ENCODE measurements at places on chromosomes 5 and 9.

- DNase-seq, result no peak
Measured at GRCh38 chr9:94937214-94937903, 210.9 kb downstream of the AOPEP start.

- no peak for DNase-seq
Measured at GRCh38 chr9:133814586-133815208, 76.5 kb upstream of the SARDH start.

- DNase-seq, result no peak
Measured at GRCh38 chr5:163496286-163496685, 9.1 kb upstream of the MAT2B start.

GRCh38 chr5:140328036-140328764, 18.2 kb downstream of the HBEGF start:
- DNase-seq, result no peak

GRCh38 chr5:150746-151145, 40.5 kb upstream of the LRRC14B start:
- DNase-seq, result no peak

GRCh38 chr9:113803811-113804589, 72.1 kb upstream of the ZNF618 start:
- no peak for DNase-seq

DNA sequence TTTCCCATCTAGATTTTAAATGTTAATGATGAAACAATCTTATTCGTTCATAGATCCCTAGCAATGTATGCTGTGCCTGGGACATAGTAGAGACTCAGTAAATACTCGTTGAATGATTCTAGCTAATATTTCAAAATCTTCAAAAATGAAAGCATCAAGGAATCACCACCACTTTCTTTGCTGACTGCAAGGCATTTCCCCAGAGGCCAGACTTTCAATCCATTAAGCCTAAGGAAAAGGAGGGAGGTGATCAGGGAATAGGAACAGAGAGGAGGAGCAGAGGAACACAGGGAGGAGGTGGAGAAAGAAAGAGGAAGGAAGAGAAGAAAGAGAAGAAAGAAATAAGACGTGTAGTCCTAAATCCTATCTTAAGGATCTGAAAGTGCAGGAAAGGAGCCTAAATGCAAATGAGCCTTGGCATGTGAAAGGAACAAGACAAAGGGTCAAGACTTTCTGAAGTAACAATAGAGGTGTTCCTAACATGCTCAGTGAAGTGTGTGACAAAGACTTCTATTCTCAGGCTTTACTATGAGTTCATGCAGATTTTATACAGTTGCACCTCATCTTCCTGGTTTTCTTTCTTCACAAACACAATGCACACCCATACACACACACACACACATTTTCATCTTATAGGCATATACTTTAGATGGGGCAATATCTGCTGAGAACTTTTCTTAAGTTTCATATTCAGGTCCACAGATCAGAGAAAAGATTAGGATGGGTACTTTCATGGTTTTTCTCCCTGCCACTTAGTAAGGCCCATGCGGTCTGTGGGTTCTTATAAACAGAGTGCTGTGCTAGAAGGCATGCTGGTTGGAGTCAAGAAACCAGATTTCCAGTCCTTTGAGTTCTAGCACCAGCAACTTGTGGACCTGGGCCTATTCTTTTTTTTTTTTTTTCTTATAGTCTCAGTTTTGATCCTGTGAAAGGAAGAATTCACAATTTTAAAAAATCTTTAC, 512.2 kb upstream of the TNC start:
- no peak for DNase-seq

DNA sequence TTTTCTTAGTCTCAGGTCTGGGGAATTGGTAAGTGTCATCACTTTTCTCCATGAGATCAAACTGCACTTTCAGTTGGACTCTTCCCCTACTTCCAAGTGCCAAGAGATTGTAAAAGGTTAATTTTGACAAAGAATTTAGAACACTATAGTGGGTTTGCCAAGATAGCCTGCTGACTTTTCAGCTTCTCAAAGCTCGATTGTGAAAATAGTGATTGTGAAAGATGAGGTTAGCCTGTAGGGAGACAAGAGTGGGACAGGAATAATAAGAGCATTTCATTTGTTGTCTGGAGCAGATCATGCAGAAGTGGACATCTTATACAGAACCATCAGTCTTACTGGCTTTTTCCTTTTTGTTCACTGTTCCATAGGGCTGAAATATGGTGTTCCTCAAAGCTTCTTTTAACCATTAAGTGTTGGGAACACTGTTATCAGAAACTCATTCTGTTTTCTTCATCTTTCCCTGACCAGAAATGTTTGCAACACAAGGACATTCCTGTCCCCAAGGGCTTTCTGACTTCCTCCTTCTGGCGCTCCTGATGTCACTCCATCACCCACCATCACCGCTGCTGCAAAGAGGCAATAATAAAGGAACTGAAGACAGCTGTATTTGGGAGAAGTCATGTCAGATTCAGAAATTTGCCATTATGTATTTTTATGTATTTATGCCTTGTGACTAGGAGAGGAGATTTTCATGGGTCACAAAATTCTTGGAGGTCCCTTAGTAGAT, 11.6 kb upstream of the SPTAN1 start:
- DNase-seq, result no peak

DNA sequence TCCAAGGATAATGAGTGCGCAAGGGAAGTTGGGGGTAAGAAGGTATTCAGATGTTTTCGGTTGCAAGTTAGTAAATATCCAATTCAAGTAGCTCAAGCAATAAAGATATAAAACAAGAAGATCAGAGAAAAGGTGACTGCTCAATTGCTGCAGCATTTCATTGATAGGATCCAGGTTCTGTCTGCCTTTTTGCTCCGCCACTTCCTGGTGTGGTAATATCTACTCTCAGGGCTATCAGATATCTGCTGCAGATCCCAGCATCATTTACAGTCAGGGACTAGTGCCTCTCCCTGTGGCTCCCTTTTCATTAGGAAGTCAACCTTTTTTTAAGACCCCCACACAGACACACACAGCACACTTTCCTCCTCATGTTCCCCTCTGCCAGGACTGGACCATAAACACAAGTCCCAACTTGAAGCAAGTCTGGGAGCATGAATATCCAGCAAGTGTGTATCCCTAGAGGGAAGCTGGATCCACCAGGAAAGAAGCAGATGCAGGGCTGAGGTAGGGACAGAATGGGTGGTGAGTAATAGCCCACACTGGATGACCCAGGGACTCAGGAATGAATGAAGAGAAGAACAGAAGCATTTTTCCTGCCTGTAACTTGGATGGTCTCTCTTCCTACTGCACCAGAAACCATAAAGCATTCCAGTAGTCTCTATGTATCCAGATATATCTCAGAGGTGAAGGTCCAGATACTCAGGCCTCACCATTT, 53.7 kb downstream of the ZNF622 start:
- no peak for DNase-seq

- DNase-seq, result no peak
Measured at GRCh38 chr5:137022043-137022442, 477.1 kb downstream of the SPOCK1 start.
